ENCODE measurements at places on chromosomes 2 and 18.

DNA sequence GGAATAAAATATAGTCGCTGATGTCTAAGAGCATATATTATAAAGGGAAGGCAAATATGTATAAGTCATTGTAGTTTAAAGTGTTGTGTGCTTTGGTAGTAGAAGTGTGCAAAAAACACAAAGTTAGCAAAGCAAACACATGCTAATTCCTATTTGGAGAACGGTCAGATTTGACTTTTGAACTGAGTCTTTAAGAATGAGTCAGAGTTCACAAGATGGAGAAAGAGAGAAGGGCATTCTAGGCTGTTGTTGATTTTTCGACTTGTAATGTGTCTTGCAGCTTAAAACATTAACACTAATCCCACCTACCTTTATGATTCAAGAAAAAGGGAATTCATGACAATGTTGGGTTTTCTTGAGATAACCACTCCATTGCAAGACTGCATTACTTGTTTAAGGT is 98.1 kb downstream of the CRIM1 start:
- DNase-seq = no peak

DNA sequence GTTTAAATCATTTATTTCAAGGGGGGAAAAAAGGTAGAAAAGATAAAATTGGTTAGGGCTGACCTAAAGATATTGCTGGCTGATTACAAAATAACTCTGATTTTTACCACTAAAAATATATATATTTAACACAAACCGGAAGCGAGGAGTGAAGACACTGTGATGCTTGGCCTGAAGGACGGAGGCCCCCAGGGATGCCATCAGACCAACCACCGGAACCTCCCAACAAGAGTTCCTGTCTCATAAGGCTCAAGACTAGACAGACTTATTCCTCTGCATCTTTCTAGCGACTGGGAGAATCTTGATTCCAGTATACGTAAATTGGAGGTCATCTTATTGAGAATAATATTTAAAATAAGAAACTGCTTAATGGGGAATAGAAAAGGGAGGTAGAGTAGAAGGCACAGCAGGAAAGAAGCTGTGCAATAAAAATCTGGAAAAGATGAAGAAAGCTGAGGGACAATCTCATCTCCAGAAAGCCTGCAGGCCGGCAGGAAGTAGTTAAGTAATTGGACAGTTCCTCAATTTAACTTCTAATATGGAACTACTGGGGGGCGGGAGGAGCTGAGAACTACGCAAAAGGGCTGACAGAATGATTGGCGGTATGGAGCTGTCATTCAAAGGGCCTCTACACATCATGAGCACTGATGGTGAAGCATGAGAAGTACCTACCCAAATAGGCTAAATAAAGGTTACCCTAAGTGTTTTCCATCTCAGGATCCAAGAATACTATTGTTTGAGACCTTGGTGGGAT is 91.1 kb downstream of the DTNB start:
- DNase-seq = no peak

DNA sequence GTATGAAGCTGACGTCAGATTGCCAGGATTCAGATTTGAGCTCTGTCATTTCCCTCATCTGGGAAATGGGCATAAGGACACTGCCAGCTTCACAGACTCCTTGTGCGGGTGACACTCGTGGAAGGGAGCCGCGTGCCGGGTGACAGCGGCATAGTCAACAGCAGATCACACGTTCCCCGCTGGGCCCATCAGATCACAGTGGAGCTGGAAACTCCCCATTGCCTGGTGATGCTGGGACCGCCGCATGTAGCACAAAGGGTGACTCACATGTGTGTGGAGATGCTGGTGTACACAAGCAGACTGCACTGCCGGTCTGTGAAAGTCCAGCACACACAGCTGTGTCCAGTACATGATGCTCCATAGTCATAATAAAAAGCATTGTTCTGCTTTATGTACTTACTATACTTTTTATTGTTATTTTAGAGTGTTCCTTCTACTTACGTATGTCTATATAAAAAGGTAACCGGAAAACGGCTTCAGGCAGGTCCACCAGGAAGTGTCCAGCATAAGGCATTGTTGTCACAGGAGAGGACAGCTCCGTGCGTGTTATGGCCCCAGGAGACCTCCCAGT is 31.8 kb downstream of the SALL3 start:
- no peak for DNase-seq

DNA sequence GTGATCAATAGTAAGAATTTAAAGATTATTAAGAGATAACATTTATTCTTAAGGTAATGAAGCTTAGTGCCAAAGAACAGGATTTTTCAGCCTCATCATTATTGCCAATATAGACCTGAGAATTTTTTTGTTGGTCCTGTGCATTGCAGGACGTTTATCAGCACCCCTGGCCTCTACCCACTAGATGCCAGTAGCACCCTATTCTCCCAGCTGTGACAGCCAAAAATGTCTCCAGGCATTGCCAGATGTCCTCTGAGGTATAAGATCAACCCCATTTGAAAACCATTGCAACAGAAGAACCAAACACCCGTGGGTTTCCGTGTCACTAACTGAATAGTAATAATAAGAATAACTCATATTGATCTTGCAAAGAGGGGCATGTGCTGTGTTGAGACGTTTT is 700.0 kb upstream of the SOX11 start:
- DNase-seq = no peak

DNA sequence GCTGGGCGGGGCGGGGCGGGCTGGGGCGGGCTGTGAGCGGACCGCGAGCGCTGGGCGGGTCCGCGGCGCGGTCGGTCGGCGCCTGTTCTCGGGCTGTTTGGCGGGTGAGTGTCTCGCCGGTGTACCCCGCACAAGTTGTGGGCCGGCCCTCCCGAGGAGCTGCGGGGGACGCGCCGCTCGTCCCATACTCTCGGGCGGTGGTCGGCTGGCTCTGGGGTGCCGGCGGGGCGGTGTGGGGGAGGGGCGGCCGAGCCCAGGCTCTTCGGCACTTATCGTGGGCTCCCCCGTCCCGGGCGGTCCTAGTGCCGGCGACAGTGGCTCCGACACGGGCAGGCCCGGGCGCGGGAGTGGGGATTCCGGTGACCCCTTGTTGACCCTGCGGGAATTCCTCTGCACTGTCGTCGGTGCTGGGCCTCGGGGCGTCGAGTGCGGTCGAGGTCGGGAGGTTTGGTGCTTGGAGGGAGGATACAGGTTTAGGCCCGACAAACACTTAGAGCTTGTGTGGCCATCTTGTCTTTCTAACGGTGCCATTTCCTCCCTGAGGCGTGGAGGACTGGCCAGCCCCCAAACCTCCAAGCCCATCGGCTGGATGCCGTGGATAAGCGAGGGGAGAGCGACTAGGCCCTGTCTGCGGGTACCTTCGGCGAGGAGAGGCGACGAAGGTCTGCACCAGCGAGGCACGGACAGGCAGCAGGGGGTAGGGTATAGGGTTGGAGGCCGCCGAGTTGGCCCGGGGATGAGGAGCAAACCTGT is at the start of gene SEPTIN2:
SEPTIN2 (plus strand) TSS at position 47 of the 753 bp plus-strand sequence. CDS start 8,308 bp downstream, outside the sequence.
- DNase-seq = no peak

GRCh38 chr18:72993250-72993649 is 125.5 kb upstream of the NETO1 start:
- DNase-seq = no peak

DNA sequence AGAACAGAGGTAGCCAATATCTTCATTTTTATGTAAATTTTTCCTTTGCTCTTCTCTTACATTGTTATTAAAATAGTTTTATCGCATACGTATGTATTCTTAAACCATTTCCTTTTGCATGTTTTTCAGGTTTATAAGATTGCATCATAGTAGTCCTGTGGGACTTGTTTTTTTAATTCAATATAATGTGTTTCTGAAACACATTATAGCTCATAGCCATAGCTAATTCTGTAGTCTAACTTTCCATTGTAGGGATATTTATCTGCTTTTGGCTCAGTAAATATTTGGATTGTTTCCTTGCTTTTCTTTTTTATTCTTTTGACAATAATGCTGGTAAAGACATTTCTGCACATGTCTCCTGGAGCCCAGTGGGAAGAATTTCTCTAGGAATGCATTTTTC is 484.3 kb downstream of the PTPRM start:
- DNase-seq = no peak

GRCh38 chr2:100744184-100744583 is 75.8 kb upstream of the NPAS2 start:
- DNase-seq = no peak

GRCh38 chr2:136225950-136226835 is 108.2 kb upstream of the CXCR4 start:
- no peak for DNase-seq

DNA sequence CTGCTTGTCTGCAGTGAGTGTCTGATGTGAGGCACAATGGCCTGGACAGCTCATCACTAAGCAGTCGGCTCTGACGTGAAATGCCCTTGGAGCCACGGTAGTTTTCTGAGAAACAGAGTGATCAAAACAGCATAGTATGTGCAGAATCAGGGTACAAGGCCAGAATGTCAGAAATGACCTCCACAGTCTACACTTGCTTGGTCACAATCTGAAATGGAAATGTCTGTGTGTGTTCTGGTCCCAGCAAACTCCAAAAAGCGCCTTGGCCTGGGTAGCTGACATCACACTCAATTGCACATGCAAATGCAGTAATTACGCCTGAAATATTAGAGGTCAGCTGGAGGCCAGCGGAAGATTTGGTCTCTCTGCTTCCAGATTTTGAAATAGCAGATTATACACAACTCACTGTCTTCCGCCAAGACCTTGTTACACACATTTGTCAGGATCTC is 95.4 kb downstream of the CTAGE1 start:
- no peak for DNase-seq

GRCh38 chr18:13470516-13471197 is 252.1 kb downstream of the LDLRAD4 start:
- no peak for DNase-seq
